ENCODE measurements at places on chromosomes 7 and 10. TPM values are rescaled to one million over a fixed set of nuclear protein-coding genes. Genes with fewer than 3 reads are reported as not detected.

Gene PDE6C
- not detected for total RNA-seq

DNA sequence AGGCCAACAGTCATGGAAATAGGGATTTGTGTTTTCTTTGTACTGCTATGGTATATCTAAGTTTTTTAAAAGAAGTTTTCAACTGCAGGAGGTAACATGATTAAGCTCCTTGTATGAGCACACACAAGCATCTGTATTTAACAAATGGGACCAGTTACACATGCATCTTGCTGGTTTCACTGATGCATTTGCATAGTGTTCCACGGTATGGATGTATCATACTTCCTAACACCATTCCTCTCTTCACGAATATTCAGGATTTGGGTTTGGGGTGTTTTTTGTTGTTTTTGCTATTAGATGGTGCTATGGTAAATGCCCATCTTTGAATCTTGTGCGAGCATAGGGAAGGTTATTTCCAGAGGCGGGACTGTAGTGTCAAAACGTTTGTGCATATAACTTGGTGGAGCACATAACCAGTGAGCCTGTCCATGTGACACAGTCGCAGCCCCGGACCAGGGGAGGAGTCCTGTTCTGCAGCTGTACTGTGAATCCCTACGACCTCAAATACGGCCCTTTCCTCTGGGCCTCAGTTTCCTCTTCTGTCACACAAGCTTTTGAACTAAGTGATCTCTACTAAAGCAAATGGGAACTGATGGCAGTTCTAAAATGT lies 1.9 kb downstream of the H2BK1 start:
- DNase-seq: no peak

GRCh38 chr7:73809467-73809951 lies 21.3 kb upstream of the CLDN4 start:
- no peak for DNase-seq

DNA sequence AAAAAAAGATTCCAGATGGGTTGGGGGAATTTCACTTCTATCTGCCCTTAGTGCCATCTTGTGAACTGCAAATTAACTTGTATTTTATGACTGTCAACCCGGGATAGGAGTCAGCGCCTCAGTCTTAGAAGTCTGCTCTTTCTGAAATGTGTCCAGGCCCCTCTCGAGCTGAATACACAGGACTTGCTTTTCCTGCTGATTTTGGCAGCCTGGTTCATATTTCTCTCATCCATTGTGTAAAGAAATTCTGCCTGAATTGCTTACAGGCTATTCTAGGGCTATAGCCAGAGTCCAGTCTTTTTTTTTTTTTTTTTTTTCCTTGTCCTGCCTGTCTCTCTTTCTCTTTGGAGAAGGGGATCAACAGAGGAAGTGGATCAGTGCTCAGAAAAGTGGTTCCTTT lies 24.6 kb downstream of the GATA3 start:
- DNase-seq: no peak

DNA sequence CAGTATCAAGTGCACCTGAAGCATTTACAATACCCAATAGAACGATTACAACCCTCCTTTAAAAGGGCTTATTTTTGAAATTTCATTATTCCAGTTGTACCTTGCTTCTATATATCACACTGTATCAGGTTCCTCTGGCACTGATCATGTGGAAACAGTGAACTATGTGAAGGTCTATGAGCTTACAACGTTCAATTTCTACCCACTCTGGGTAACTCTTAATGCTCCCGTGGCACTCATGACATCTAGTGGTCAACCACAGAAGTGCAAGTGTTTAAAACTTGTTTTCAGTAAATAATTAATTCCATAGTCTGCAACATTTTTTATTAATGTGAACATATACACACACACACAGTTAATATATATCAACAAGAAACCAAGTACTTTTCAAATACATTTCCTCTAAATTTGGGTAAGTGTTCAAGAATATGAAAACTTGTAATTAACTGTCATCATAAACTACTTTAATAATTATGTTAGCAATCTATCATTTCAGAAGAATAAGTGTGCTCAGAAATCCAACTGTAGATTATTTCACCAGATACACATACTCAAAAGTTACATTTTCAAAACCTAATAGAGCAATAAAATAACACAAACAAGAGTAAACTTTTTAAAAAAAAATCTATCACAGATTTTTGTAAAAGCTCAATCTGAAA lies 61.0 kb downstream of the MPP7 start:
- peak; percentile 39 for DNase-seq

Gene VPS37D
- total RNA-seq: 3.2 TPM
